GM04503 (cell line): ENCODE measurements at places on chromosomes 16 and 17.

GRCh38 chr17:74904687-74905409 lies 11.4 kb upstream of the FADS6 start:
- no peak for DNase-seq

- DNase-seq, result no peak
Measured at GRCh38 chr17:43808076-43808475, 24.9 kb downstream of the MPP3 start.

- no peak for DNase-seq
Measured at GRCh38 chr17:914561-914960, 65.0 kb downstream of the NXN start.

DNA sequence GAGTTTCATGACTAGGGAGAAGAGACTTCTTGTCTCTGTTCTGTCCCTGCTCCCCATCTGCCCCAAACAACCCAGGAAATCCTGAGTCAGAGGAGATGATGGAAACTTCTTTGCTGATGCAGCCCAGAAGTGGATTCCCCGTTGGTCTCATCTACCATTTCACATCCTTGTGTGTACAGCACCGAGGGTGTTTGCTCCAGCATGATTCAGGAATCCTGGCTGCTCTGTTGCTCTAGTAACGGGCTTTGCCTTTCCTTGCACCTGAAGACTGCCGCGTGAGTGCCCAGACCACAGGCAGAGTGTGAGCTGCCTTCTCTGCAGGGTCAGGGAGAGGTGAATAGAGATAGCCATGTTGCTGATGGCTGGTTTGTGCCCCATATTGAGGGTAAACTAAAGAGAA lies 408.4 kb downstream of the CPPED1 start:
- DNase-seq, result no peak

- no peak for DNase-seq
Measured at GRCh38 chr16:49487746-49488145, 114.1 kb downstream of the C16orf78 start.

GRCh38 chr17:9905902-9906301 lies 831 bp upstream of the RCVRN start:
- no peak for DNase-seq

- no peak for DNase-seq
Measured at GRCh38 chr17:38730526-38731379, 612 bp downstream of the CISD3 start.

DNA sequence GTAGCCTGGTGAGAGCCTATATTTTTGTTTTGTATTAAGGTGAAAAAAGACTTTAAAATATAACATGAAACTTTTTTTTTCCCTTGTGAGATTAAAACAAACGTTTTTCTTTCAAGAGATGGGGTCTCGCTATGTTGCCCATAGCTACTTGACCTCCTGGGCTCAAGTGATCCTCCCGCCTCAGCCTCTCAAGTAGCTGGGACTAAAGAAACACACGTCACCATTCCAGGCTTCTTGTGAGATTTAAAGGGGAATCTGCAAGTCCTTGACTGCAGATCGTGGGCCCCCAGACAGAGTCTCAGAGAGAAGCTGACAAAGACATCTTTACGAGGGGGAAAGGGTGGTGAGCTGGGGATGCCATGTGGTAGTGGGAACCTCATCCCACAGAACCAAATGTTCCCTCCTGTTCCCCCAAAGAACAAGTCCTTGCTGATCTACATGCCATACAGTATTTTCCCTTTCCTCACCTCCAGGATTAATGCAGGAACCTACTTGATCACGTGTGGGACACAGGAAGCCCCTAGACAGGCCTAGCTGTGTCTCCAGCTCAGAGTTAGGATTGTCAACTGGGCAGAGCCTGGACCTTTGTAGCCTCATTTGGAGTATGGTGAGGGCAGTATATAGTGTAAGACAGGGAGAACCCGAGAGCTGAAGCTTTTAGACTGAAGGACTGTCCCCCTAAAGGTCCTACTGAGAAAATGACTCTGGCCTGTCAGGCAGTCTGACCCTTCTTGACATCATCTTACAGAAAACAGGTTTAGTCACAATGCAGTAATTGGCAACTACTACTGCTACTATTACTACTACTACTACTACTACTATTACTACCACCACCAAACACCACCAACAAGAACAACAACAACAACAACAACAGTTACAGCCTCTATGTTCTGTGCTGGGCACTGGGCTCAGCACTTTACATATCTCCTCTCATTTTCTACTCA lies 4.1 kb downstream of the MAP3K14 start:
- DNase-seq, result no peak

DNA sequence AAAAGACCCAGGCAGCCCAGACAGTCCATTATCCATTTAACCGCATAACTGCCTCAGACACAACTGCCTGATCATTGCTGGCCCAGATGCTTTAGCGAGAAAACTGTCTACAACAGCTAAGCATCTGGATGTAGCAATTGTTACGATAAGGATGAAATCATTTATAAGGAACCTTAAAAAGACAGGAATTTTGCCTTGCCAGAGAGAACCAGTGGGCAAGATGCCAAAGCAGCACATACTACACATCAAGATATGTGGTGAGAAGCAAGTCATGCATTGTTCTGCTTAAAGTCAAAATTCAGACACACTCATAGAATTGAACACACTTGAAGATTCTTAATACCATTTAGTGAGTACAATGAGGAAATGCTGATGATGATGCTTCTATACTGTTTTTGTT lies 1525.3 kb downstream of the CDH8 start:
- no peak for DNase-seq

DNA sequence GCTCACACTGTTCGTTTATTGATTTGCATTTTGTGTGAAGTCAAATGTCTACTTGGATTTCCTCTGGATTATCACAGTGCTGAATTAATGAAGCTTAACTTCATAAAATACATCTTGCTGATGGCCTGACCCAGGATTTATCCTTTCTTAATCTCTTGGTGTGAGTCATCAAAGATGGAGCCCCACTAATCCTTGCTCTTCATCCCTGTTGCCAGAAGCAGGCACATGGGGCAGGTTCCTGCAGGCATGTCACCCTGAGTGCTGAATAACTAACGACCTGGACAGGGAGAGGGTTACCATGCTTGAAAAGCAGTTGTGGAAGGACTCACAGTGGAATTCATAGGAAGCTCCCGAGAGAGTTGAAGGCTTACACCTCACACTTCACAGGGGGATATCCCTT lies 56.0 kb upstream of the FA2H start:
- no peak for DNase-seq

DNA sequence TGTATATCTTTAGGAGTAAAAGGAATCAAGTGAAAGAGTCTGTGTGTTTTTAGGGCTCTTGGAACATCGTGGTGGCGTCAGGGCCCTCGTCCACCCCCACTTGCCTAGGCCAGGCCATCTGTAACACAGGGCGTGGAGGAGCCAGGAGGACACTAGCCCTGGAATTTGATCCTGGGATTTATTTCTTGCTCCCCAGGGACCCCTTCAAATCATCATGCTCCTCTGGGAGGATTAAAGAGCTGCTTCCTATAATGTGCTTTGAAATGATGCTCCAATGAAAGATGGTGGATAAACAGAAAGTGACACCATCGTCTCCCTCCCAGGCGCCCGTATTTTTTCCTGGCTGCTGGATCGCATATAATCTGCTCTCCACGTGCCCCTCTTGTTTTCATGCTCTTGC lies 113.3 kb downstream of the AATF start:
- DNase-seq, result no peak

DNA sequence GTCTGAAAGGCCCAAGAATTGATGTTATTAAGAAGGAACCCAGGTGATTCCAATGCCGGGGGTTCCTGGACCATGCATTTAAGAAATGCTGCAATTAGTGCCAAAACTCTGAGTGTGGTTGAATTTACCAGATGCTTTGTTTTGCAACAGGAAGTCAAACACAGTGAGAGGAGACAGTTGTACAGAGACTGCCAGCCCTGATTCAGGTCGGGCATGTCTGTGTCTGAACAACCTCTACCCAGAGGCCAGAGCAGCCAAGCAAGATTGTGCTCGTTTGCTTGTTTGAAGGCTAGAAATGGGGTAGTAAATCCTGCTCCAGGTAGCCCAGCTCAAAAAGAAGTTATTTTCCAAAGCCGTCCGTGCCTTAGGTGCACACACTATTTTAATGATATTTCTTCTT lies 412.4 kb upstream of the ERCC4 start:
- no peak for DNase-seq

- DNase-seq, result no peak
Measured at GRCh38 chr16:5252791-5253190, 155.2 kb upstream of the EEF2KMT start.

DNA sequence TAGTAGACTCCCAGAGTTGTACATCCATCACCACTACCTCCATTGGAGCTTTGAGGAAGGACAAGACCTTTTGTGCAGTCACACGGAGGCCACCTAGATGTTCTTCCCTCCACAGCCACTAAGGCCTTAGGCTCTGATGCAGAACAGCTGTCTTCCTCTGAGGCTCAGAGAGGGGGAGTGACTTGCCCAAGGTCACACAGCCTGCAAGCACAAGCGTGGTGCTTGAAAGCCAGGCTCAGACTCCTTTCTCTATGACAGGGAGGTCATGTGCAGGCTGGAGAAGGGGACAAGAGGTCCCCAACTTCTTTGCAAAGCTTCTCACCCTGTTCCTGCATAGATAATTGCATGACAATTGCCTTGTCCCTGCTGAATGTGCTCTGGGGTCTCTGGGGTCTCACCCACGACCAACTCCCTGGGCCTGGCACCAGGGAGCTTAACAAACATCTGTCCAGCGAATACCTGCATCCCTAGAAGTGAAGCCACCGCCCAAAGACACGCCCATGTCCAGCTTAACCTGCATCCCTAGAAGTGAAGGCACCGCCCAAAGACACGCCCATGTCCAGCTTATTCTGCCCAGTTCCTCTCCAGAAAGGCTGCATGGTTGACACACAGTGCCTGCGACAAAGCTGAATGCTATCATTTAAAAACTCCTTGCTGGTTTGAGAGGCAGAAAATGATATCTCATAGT lies 12.7 kb downstream of the SCGB1C2 start:
- no peak for DNase-seq

GRCh38 chr16:67283039-67283825 lies 3.9 kb downstream of the PLEKHG4 start:
- DNase-seq, result no peak

GRCh38 chr16:67226295-67226803 lies 581 bp upstream of the TMEM208 start:
- no peak for DNase-seq

GRCh38 chr17:10019941-10020451 lies 114.9 kb upstream of the RCVRN start:
- DNase-seq, result no peak

DNA sequence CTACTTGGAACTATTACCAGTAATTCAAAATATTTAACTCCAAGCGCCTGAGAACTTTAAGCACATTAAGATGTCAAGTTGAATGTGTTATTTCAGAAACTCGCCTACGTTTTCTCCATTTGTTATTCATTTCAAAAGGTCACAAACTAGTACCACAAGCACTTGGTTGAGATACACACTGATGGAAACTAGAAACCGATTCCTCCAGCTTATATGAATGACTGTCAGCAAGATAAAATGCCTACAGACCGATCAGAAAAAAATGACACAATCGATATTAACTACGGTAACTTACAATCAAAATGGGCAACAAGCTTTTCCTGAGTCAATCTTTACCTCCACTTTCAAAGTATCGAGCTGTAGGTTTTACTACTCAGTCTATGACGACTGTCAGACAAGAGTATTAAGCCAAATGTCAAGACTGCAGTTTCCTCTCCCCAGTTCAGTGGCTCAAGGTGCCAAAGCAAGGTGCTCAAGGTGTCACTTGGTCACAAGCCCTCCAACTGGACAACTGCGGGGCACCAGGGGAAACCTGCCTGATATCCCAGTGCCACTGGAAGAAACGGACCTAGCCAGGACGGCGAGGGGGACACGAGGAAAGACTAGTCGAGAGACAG lies 678 bp downstream of the SRP68 start:
- no peak for DNase-seq

DNA sequence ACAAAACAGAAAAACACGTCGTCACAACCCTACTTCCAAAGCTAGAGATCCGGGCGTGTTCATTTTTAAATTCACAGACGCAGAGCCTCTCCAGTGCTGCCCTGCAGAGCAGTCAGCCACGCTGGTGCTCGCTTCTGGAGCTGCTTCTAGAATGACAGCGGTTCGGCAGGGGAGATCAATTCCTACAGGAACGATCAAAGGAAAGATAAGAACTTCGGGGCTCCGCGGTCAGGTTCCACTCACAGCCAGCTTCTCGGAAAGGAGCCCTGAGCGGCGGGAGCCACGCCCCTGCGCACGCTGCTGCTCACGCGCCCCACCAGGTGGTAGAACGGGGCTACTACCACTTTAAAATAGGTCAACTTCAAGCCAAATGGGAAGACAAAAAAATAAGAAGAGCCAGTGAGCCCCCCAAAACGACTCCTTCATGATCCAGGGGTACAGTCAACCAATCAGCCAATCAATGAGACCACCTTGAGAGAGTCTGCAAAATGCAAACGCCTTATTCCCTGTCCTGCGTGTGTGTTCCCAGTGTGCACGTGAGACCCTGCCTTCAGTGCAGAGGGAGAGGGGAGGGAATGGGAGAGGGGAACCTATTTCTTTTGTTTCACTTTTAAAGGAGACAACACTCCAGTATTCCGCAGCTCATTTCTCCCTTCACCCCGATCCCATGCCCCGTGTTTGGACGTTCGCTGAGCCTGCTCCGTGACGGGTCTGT lies 209.7 kb downstream of the RBFOX3 start:
- no peak for DNase-seq

GRCh38 chr16:13906168-13907089 lies 13.5 kb upstream of the ERCC4 start:
- no peak for DNase-seq

DNA sequence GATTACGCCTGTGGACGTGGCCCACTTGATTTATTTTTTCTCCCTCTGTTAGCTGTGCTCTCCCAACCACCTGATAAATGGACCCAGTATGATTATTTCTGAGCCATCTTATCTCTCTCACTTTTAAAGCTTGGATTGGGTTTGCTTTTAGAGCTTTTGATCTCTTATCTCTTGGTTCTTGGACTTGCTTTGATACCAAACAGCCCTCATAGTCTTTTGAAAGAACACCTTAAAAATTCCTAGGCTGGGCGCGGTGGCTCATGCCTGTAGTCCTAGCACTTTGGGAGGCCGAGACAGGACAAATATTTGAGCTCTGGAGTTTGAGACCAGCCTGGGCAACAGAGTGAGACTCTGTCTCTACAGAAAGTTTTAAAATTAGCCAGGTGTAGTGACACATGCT lies 25.8 kb downstream of the SMTNL2 start:
- no peak for DNase-seq

GRCh38 chr17:43917016-43917347 lies 9.6 kb upstream of the MPP2 start:
- no peak for DNase-seq

DNA sequence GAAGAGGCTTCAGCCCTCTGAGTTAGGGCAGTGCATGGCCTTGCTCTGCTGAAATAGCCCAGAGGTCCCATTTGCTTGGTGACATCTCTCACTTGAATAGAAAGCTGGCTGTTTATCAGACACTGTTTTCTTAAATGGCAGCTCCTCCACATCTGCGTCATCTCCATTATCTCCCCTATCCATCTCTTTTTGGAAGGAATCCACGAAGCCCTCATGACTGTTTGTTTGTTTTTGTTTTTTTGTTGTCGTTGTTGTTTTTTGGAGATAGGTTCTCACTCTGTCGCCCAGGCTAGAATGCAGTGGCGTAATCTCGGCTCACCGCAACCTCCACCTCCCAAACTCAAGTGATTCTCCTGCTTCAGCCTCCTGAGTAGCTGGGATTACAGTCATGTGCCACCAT lies 16.6 kb downstream of the NAA60 start:
- DNase-seq, result no peak

- no peak for DNase-seq
Measured at GRCh38 chr16:80437707-80438106, 103.1 kb upstream of the DYNLRB2 start.
